Sigmoid colon (tissue), 7 donors: ENCODE measurements at places on chromosomes 13 and 19. TPM values are rescaled to one million over a fixed set of nuclear protein-coding genes. Genes with fewer than 3 reads are reported as not detected.
A peak's percentile ranks its signal among the peaks of the same experiment; 100 is the strongest.

DNA sequence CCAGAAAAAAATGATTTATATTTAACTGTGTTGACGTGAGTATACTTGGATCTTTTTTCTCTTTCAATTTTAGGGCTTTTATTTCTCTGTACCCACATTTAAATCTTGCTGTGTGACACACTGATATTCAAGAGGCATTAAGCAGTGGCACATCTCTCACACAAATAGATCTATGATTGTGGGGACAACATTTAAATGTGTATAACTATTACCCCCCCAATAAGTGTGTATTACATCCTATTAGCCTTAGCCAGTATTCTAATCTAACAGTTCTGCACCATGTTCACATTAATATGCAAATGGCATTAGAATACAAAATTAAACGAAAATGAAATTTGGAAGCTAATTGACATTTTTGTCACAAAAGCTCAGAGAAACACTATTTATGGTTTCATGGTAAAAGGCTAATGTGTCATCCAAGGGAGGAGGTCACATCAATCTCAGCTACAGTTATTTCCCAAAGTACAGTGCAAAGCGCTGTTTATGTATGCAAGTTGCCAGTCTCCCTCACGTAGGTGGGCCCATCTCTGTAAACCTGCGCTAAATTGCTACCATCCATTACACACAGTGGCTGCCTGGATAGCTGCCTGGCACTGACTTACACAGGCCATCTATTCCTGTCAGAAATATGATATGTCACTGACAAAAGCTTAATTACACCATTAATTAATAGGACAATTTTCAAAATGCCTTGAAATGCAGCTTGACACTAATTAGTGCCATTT is 984.7 kb upstream of the PCDH9 start:
- no peak for DNase-seq
- H3K36me3 ChIP-seq: no peaks in the 10 kb centered on the region
- no peaks in the 10 kb centered on the region for H3K4me1 ChIP-seq

GRCh38 chr13:32889986-32890565 is 126.1 kb upstream of the KL start:
- no peaks in the 10 kb centered on the region for H3K27me3 ChIP-seq
- H3K4me3 ChIP-seq: no peak overlapping the region
- DNase-seq: no peak
- no peaks in the 10 kb centered on the region for H3K36me3 ChIP-seq

DNA sequence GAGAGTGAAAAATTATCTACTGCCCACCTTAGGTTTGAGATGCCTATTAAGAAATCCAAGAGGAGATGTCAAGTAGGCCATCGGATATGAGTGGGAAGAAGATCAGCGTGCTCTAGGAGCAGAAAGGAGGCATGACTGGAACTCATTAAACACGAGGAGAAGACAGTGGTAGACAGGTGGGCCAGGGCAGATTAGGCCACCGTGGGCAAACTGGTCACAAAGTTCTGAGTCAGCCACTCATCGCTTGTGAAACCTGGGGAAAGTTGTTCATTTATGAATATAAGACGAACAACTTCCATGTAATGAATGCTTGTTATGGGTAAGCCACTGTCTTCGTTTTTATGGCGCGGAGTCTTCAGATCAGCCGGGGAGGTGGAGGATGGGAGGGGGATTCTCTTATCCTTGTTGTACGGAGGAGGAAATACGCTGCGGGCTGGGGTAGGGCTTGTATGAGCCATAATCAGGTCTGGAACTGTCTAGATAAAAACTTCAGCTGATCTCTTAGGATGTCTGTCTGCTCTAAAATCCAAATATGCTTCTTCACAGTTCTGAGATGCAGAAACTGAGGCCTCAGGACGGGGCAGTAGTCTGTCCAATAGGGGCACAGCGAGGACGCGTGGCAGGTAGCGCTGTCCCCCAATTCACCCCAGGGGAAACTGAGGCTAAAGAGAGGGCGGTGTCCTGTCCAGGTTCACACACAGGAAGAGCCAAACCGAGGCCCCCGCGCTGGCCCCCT is 1.1 kb upstream of the ZNF444 start:
- H3K27me3 ChIP-seq: no peaks in the 10 kb centered on the region
- DNase-seq: no peak
- peak overlapping the region; percentile 95 for H3K27ac ChIP-seq
- peaks cover 24% of the 10 kb centered on the region for H3K4me1 ChIP-seq

- H3K27ac ChIP-seq: no peak overlapping the region
- H3K4me3 ChIP-seq: no peak overlapping the region
- no peaks in the 10 kb centered on the region for H3K4me1 ChIP-seq
- H3K27me3 ChIP-seq: no peaks in the 10 kb centered on the region
Observed at GRCh38 chr13:57739089-57739488, 107.5 kb downstream of the PCDH17 start.

GRCh38 chr13:24997367-24997967 is 98.5 kb upstream of the PABPC3 start:
- no peaks in the 10 kb centered on the region for H3K36me3 ChIP-seq
- H3K4me3 ChIP-seq: no peak overlapping the region
- no peaks in the 10 kb centered on the region for H3K27me3 ChIP-seq
- H3K4me1 ChIP-seq: no peaks in the 10 kb centered on the region
- H3K27ac ChIP-seq: no peak overlapping the region
- DNase-seq: no peak

- H3K36me3 ChIP-seq: no peaks in the 10 kb centered on the region
- no peak overlapping the region for H3K4me3 ChIP-seq
- H3K27ac ChIP-seq: no peak overlapping the region
Observed at GRCh38 chr13:79282976-79283375, 123.1 kb downstream of the RBM26 start.

DNA sequence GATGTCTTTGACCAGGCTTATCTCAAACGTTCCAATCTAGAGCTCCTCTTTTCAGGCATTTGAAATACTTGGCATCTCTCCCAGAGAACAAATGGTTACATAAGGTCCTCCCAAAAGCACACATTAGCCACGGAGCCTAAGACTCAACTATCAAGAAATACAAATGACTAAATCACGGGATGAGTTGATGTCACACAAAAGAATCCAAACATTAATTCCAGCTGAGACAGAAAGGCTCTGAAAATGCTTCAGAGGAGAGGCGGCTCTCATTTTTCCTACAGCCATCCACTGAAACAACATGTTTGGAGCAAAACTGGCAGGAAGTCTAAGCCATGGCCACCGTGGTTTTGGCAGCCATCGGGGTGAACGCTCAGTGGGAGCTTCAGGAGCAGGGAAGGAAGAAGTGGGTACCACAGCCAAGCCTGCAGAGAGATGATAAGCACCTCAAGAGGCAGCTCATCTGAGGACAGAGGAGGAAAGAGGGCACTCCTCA is 122.5 kb downstream of the STK24 start:
- peaks cover 17% of the 10 kb centered on the region for H3K36me3 ChIP-seq
- H3K4me3 ChIP-seq: no peak overlapping the region
- DNase-seq: no peak
- H3K27ac ChIP-seq: peak overlapping the region; percentile 87
- H3K4me1 ChIP-seq: peaks cover 42% of the 10 kb centered on the region

- no peak overlapping the region for H3K27ac ChIP-seq
- no peaks in the 10 kb centered on the region for H3K4me1 ChIP-seq
- H3K4me3 ChIP-seq: no peak overlapping the region
- no peaks in the 10 kb centered on the region for H3K36me3 ChIP-seq
- DNase-seq: no peak
- no peaks in the 10 kb centered on the region for H3K27me3 ChIP-seq
Observed at GRCh38 chr13:83498481-83499190, 383.6 kb downstream of the SLITRK1 start.

- H3K36me3 ChIP-seq: no peaks in the 10 kb centered on the region
- H3K4me3 ChIP-seq: no peak overlapping the region
- no peaks in the 10 kb centered on the region for H3K27me3 ChIP-seq
- H3K4me1 ChIP-seq: peaks cover 58% of the 10 kb centered on the region
- DNase-seq: no peak
- peak overlapping the region; percentile 87 for H3K27ac ChIP-seq
Observed at GRCh38 chr13:30863796-30864195, 42.3 kb upstream of the MEDAG start.

DNA sequence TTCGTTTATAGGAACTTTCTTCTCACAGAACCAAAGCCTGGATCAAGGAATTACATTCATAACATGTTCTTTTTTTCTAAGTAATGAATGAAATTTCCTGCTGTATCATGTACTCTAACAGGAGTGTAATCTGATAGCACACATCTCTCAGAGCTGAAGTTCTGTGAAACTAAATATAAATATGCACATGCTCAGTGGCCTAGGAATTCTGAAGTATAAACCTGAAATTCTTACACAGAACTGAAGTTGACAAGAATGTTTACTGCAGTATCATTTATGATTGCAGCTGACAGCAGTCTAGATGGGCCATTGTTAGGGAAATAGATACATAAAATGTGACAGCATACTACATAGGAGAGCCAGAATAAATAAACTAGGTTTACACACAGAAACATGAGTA is 54.5 kb downstream of the USP12 start:
- H3K4me3 ChIP-seq: no peak overlapping the region
- H3K4me1 ChIP-seq: peaks cover 63% of the 10 kb centered on the region
- no peaks in the 10 kb centered on the region for H3K36me3 ChIP-seq
- no peak for DNase-seq
- H3K27me3 ChIP-seq: no peaks in the 10 kb centered on the region
- no peak overlapping the region for H3K27ac ChIP-seq

Gene ZNF773
- total RNA-seq: 8.4 TPM

Gene PSMC4
- total RNA-seq: 74.6 TPM

Gene MBOAT7
- total RNA-seq: 20.1 TPM

Gene GJA3
- not detected for total RNA-seq

Gene TSSK6
- 1.2 TPM for total RNA-seq

Gene EPS8L1
- not detected for total RNA-seq
